Stimulated activated memory B cell treated with anti-CD40 and anti-IgM and Interleukin-4, amounts not matched to agents 10 μg/mL and 1 μg/mL and 100 μg/mL, for 72 hours (primary cell): ENCODE measurements at places on chromosomes 1 and 21.
A peak's percentile ranks its signal among the peaks of the same experiment; 100 is the strongest.

GRCh38 chr1:32201011-32201855, 838 bp downstream of the CCDC28B start:
- ATAC-seq, result peak; percentile 78

- ATAC-seq, result no peak
These were observed 33.7 kb downstream of the PSEN2 start for GRCh38 chr1:226903819-226904716.

GRCh38 chr1:219325368-219325742, 151.7 kb downstream of the LYPLAL1 start:
- no peak for ATAC-seq

GRCh38 chr1:201889090-201889968, 631 bp downstream of the SHISA4 start:
- ATAC-seq, result no peak

- ATAC-seq, result no peak
These were observed 41.7 kb downstream of the FASLG start for GRCh38 chr1:172700556-172700955.

DNA sequence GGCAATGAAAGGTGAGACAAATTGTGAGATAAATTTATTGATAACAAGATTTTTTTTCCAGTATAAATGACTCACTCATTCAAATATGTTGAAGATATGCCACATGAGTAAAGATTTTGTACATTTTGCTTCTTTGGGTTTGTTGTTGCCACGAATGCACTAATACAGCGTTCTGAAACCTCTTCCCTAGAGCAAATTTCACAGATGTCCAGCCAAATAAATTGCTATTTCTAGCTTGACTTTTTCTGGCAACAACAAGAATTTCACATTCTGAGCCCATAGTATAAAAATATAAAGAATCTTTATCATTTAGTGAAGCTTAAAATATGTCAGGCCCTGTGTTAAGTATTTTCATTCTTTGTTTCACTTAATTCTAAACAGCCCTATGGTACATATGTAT, 114.5 kb upstream of the COL24A1 start:
- no peak for ATAC-seq

DNA sequence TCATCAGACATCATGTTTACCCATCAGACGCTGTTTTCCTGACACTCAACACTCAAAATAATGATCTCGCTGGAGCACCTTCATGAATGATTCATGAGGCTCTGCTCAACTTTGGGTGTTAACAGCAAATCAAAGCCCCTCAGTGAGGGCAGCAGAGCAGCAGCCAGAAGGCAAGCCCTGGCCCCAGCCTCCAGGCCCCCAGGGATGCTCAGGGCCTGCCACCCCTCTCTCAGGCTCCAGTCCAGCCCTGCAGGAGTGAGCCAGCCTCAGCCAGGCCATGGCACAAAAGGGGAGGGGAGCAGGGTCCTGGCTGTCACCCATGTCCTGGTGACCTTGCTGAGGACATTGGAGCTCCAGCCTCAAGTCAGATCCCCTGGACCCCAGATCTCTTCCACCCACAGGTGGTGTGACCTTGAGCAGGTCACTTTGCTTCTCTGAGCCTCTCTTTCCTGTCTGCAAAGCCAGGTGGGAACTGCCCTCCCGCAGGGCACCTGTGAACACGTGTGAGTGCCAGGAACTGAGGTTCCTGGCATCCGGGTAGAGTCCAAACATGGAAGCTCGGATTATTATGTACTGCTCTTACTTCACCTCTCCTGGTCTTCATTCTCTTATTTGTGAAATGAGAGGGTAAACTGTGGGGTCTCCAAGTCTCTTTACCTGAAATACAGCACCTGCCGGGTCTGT, 161.6 kb upstream of the VAMP3 start:
- ATAC-seq, result no peak

GRCh38 chr1:32848354-32849063, 22.2 kb downstream of the FNDC5 start:
- no peak for ATAC-seq

DNA sequence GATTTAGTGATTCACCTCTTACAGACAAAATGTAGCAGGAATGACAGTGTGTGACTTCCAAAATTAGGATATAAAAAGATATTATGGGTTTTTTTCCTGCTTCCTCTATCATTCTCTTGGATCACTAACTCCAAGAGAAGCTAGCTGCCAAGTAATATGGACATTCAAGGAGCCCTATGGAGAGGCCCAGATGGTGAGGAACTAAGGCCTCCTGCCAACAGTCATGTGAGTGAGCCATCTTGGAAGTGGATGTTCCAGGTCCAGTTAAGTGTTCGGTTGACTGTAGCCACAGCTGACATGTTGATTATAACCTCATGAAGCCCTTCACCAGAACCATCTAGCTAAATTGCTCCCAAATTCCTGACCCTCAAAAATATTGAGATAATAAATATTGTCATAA, 38.8 kb downstream of the CD160 start:
- no peak for ATAC-seq

DNA sequence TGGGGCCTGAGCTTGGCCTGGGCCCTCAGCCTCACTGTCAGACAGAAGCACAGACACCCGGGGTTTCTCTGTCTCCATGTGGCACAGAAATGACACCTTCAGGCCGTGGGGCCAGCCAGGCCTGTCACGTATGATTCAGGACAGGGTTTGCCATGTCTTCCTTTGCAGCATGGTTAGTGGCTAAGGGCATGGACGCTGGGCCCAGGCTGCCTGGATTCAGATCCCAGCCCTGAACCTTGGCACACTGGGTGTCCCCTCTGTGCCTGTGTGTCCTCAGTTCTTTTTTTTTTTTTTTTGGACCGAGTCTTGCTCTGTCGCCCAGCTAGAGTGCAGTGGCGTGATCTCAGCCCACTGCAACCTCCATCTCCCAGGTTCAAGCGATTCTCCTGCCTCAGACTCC, 73.6 kb downstream of the SPSB1 start:
- no peak for ATAC-seq

DNA sequence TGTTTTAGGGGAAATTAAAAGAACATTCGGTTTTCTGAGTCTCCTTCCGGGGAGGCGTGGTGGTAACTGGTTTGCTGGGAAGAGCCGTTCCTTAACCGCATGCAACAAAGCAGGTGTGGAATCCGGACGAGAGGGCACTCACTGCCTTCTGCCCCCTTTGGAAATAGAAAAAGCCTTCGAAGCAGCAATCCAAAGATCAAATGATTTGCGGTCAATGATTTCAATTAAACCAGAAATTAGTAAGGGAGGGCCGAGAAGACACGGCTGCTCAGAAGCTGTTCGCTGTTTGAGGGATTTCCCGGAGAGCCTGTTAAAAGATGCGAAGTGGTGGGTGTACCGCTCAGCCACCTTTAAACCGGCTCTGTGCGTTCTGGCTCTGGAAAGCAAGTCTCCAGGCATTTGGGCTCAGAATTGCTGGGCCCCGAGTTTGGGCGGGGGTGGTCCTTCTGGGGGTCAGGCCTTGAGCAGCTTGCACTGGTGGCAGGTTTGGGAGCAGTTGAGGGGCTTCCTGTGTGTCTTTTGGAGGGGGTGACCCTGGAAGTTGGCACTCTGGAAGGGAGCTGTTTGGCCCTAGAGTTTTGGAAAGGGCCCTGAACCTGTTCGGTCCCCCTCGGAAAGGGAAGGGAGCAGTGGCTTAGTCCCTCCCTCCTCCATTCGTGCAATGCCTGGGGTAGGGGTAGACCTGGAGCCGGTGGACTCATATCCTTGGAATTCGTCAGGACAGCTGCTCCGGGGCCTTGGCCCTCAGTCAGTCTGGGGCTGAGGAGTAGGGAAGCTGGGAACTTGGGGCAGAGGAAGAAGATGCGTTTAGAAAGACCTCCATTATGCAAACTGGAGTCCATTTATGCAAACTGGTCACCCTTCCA, 3.1 kb downstream of the SIM2 start:
- ATAC-seq, result no peak

DNA sequence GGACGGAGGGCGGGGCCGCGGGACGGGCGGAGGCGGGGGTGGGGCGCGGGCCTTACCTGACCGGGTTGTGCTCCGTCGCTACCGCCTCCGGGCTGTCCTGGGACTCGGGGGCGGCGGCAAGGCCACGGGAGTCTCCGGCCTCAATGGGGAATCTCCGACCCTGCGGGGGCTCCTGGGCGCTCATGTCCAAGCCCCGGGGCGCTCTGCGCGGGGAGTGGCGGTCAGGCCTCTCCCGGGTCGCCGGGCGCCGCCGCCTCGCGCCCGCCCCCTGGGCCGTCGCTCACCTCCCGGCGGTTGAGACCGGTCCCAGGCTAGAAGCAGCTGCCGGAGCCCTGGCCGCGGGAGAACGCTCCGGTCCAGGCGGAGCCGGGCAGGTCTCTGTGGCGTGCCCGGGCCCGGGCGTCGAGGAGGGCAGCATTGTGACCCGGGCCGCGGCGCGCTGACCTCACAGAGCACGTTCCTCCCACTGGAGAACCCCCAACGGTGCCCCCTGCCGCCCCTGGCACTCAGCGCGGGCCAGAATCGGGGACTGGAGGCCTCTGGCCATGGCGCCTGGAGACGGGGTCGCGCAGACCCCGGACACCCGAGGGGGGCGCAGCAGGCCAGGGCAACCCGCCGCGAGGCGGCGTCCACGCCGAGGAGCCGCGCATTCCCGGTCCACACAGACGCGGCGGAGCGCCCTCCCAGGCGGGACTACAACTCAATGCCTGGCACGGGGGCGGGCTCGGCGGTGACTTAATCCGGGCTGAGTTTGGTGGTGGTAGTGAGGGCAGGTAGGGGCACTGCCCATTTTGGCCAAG, 411 bp downstream of the FAM229A start:
- peak; percentile 61 for ATAC-seq

DNA sequence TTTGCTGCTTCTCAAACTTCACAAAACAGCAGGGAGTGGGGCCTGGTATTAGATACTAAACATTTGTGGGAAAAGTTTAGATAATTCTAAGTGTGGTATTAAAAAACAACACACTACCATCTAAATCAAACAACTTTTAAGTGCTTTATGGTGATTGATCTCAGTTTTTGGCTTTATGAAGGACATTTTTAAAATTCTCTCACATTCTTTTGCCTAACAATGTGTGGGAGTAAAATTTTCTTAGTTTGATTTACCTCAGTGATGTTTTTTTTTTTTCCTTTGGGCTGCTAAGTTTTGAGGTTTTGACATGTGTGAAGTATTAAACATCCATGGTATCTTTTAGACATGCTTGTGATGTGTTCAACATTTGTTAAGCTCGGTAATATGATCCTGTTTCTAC, 116.2 kb downstream of the DISP1 start:
- ATAC-seq, result no peak

DNA sequence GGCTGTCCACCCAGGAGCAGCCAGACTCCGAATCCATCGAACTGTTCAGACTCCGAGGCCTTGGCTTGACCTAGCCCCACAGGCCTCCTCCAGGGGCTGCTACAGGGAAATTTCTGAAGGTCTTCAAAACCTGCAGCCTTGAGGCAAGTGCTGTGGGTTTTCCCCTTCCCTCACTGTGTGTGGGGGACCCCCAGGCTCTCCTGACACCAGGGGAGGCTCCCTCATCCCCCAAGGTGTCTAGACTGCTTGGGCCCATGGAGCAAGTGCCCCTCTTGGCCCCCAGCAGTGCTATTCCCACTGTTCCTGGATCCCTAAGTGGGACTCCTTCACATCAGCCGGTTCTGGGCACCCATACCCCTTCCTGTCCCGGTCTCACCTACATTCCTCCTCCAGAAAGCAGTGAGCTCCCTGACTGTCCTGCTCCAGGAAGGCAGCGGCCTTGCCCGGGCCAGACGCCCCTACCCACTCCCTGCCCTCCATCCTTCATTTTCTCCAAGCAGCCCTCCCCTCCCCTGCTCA, 814 bp downstream of the PAQR7 start:
- ATAC-seq, result no peak

GRCh38 chr1:90591970-90592356, 125.1 kb downstream of the BARHL2 start:
- ATAC-seq, result no peak

GRCh38 chr1:228365271-228366061, 41.2 kb downstream of the TRIM11 start:
- ATAC-seq, result no peak
